SK-N-SH (cell line): ENCODE measurements at places on chromosomes 2 and 18. TPM values are rescaled to one million over a fixed set of nuclear protein-coding genes. Genes with fewer than 3 reads are reported as not detected.

Gene CABYR
- polyA plus RNA-seq: 15.0 and 15.2 TPM in 2 replicates

DNA sequence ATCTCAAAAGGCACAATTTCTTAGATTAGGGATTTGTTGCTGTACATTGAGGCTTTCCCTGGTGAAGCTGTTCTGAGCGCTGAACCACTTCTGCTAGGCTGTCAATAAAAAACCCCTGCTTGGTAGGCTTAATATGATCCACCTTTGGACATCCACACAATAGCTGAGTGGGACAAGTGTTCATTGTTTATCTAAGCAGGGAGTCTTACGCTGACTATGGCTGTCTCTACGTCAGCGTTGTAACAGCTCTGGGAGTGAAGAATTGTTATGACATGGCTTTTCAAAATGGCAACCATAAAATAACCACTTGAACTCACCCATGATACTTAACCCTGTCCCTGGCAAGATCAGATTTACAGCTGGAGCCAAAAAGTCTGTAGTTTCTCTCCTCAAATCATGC lies 111.5 kb upstream of the SULT1C3 start:
- DNase-seq: no peak

Gene CCDC74A
- polyA plus RNA-seq: 16.6 and 21.3 TPM in 2 replicates

- peak; percentile 99 for DNase-seq
Observed at GRCh38 chr2:23926750-23927571, at the start of gene ATAD2B. Gene ATAD2B (minus strand): TSS chr2:23927123. CDS start chr2:23926770, 353 bp downstream.

Gene M1AP
- polyA plus RNA-seq: 0.02 and 0.03 TPM in 2 replicates

Gene RELCH
- polyA plus RNA-seq: 7.4 and 11.0 TPM in 2 replicates

Gene IDH1
- 43.4 and 57.2 TPM in 2 replicates for polyA plus RNA-seq

DNA sequence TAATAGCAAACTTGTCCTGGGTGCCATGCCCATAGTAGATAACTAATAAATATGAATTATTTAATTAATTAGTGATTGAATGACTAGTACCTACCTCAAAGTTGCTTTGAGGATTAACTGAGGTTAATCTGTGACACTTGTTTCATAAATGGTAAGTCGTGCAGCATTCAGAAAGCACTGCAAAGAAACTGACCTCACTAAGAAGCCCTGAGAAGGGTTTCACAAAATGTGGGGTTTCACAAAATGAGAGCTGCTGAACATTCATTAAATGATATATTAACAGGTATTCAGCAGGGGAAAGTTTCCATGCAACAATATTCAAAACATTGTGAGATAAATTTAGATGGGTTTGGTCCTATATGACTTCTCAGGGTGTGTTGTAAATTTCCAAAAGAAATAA lies 236.2 kb downstream of the OSR1 start:
- DNase-seq: no peak

GRCh38 chr2:207115715-207116364 lies 49.9 kb downstream of the KLF7 start:
- peak; percentile 39 for DNase-seq

- DNase-seq: no peak
Observed at GRCh38 chr18:31426021-31426420, 21.5 kb upstream of the DSG3 start.

DNA sequence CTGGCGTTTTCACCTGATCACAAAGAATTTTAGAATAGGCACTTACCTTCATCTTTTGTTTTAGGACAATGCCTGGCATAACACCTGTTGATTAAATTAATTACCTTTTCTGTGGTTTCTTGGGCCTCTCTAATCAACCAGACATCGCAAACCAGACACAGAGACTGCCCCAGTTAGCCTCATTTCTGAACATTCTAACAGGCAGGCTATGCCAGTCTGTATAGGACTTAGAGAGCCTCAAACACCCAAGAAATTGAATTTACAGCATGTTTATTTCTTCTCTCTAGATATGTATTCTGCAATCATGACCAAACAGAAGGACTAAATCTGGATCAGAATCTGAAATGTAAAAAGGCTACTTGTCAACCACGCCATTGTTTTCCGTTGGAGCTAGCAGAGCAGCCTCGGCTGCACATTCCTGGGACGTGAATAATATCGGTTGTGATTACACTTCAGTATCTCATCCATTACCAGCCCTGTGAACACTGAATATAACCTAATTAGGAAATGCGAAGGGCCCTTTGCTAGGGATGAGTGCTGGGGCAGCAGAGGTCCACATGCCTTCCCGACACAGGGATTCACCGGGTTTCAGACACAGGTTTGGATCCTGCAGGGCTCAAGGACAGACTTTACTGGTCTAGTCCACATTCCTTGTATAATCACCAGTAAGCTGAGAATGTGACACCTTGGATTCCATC lies 17.5 kb upstream of the CDC42EP3 start:
- no peak for DNase-seq

- no peak for DNase-seq
Observed at GRCh38 chr2:222920657-222921186, 59.9 kb downstream of the ACSL3 start.

Gene BARD1
- polyA plus RNA-seq: 2.4 and 2.7 TPM in 2 replicates

Gene RSAD2
- polyA plus RNA-seq: 0.15 and 0.35 TPM in 2 replicates

- DNase-seq: no peak
Observed at GRCh38 chr2:136375017-136375901, 257.3 kb upstream of the CXCR4 start.

Gene TANC1
- 19.2 and 23.8 TPM in 2 replicates for polyA plus RNA-seq

GRCh38 chr2:7852546-7852945 lies 829.3 kb upstream of the ID2 start:
- no peak for DNase-seq

Gene C2orf78
- polyA plus RNA-seq: 0.02 and 0.06 TPM in 2 replicates

GRCh38 chr2:177714704-177715103 lies 322.1 kb downstream of the AGPS start:
- no peak for DNase-seq

GRCh38 chr2:30641765-30642345 lies 165.4 kb downstream of the CAPN13 start:
- no peak for DNase-seq

- DNase-seq: no peak
Observed at GRCh38 chr2:209534228-209534627, 110.4 kb downstream of the MAP2 start.

DNA sequence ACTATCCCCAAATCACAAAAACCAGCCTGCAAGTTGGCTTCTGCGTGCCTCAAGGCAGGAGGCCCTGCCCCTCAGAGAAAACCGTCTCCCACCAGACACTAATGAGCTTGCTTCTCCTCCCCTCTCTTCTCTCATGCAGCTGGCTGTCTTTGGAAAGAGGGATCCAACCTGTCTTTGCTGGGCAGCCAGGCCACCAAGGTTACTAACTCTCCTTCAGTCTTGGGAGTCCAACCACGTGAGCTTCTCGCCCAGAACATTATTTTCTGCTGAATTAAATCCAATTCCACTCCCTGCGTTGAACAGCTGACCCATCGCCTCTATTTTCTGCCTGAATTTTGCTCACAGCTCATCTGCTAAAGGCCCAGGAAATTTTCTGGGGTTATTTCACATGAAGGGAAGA lies 291.3 kb upstream of the NCKAP5 start:
- no peak for DNase-seq

GRCh38 chr2:119291588-119292167 lies 68.0 kb downstream of the STEAP3 start:
- DNase-seq: no peak

Gene ADRA2B
- not detected in 2 replicates for polyA plus RNA-seq

Gene LYPD6B
- polyA plus RNA-seq: 17.0 and 18.2 TPM in 2 replicates

Gene GPR35
- polyA plus RNA-seq: 1.2 and 1.3 TPM in 2 replicates

DNA sequence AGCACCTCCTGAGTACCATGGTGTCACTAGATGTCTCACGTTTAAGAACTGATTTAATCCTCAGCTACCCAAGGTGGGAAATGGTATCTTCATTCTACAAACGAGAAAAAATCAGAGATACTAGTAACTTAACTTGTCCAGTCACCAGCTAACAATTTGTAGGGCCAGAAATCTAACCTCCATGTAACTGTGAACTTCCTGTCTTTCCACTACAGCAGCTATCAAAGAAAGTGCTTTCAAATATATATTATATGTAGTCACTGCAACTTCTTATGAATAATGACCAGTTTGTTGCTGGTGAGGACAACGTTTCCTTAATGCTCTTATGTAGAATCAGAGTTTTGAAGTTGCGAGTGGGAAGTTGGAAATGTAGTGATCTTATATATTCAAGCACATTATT lies 1.9 kb downstream of the REV1 start:
- DNase-seq: no peak
